ENCODE measurements at places on chromosomes 3 and 15.

GRCh38 chr15:69088300-69088965 is 72.0 kb upstream of the GLCE start:
- DNase-seq, result no peak

DNA sequence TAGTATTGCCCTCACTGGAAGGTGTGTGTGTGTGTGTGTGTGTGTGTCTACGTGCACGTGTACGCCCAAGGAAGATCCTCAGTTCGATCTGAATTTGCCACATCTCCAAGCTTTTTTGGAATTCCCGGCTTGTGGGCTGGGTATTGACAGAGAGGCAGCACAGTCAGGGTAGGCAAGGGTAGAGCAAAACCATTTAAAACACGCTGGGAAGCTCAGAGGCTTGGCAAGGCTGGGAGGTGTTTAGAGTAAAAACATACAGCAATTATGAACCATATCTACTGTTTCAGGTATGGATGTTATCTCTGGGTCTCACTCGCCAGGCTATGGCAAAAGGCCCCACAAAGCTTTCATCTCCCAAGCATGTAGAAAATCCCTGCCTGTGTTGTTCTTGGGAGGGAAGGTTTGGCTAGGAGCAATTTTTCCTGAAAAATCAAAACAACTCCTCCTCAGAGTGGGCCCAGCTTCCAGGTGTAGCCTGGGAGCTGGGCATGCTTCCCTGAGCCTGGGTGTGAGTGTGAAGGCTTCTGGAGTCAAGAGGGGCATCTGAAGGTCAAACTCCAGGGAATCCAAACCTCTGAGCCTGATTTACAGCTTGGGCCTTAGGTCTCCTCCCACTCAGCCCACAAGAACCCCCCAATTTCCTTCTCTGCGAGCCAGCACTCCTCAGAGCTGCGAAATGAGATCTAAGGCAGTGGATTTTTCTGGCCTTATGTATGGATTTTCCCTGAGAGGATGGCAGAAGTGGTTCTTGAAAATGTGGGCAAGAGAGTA is 244.8 kb upstream of the TPRG1 start:
- no peak for DNase-seq

- no peak for DNase-seq
These were observed 883.8 kb downstream of the NSUN3 start for GRCh38 chr3:94946683-94947082.

GRCh38 chr15:97672586-97672985 is 287.9 kb upstream of the ARRDC4 start:
- DNase-seq, result no peak

DNA sequence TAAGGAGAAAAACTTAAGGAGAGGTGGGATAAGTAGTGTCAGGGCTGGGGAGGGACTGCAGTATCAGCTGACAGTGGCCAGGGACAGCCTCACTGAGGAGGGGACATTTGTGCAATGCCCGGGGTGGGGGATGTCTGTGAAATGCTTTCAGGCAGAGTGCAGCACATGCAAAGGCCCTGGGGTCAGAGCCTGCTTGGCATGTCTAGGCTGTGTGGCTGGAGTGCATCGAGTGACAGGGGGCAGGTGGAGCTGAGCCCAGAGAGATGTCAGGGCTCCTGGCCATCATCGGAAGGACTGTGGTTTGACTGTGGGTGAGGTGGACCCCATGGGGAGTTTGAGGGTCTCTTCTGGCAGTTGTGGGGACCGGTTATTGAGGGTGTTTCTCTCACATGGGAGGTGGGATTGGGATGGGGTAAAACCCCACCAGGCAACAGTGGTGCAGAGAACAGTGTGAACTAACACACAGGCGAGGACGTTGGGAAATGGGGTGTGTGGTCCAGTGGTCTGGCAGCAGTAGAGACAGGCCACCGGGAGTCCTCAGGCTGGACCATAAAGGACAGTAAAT is 61.2 kb downstream of the FBLN2 start:
- DNase-seq, result no peak

DNA sequence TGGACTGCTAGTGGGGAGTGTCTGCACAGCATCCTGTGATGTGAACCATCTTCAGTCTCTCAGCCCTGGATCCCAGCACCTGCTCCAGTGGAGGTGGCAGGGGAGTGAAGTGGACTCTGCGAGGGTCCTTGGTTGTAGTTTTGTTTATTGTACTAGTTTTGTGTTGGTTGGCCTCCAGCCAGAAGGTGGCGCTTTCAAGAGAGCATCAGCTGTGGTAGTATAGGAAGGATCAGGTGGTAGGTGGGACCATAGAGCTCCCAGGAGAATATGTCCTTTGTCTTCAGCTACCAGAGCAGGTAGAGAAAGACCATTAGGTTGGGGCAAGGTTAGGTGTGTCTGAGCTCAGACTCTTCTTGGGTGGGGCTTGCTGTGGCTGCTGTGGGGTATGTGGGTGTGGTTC is 20.9 kb downstream of the NEK11 start:
- DNase-seq, result no peak

DNA sequence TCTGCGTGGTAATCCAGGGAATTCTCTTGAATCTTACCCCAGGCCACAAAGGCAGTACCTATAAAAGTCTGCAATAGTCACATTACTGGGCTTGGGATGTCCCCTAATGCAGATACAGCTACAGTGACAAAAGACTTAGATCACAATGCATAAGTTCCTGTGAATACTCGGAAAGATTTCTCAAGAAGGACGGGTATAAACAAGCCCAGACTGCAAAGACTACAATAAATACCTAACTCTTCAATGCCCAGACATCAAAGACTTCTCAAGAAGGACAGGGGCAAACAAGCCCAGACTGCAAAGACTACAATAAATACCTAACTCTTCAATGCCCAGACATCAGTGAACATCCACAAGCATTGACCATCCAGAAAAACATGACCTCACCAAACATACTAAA is 50.9 kb downstream of the NUDT16 start:
- peak; percentile 61 for DNase-seq

GRCh38 chr15:27770086-27770607 is 329.0 kb downstream of the OCA2 start:
- no peak for DNase-seq

GRCh38 chr3:138186221-138186620 is 880 bp upstream of the ARMC8 start:
- DNase-seq, result no peak

GRCh38 chr3:151787626-151788025 is 26.3 kb upstream of the AADAC start:
- no peak for DNase-seq

DNA sequence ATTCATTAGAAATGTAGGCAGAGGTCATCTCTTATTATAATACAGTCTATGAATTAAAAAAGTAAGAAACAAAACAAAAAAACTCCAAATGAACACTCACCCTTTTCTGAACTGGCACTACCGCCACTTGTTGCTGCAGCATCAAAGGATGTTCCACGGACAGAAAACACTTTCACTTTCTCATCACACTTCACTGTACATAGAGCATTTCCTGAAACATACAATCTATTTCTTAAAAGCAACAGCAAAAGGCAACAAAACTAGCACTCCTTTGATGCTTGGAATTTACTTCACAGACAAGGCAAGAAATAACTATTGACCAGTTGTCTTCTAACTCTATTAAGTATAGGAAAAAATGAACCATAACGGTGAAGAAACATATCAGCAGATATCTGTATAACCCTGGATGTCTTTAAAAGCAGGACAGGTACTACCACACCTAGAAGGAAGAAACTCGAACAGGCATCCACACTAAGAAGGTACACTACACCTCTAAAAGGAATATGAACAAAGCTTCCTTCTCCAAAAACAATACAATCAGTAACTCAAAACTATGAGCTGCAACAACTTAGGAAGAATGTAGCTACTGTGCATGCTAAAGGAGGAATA is 24.9 kb downstream of the ETFA start:
- DNase-seq, result no peak

- DNase-seq, result no peak
These were observed 24.5 kb downstream of the MEGF11 start for GRCh38 chr15:66228807-66229735.

GRCh38 chr3:149765762-149766334 is 13.6 kb upstream of the COMMD2 start:
- no peak for DNase-seq

DNA sequence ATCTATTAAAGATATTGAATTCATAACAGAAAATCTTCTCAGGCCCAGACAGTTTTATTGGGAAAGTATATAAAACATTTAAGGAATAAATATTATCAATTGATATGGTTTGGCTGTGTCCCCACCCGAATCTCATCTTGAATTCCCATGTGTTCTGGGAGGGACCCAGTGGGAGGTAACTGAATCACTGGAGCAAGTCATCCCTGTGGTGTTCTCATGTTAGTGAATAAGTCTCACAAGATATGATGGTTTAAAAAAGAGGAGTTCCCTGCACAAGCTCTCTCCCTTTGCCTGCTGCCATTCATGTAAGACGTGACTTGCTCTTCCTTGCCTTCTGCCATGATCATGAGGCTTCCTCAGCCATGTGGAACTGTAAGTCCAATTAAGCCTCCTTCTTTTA is 160.5 kb downstream of the ANO10 start:
- DNase-seq, result no peak

- no peak for DNase-seq
These were observed 222.2 kb downstream of the WNT5A start for GRCh38 chr3:55264919-55265318.

- DNase-seq, result no peak
These were observed 21.2 kb downstream of the ITPR1 start for GRCh38 chr3:4514321-4514720.

DNA sequence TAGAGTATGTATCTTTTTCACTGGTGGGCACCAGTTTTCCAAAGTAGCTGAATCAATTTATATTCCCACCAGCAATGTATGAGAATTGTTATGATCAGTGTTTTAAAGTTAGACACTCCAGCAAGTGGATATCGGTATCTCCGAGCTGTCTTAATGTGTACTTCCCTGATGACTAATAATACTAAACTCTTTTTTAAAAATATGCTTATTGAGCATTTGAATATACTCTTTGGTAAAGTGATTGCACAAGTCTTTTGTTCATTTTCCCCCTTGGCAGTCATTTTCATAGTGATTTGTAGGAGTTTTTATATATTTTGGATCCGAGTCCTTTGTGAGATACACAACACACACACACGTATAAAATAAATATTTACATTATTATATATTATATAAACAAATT is 12.5 kb upstream of the FEM1B start:
- DNase-seq, result no peak

DNA sequence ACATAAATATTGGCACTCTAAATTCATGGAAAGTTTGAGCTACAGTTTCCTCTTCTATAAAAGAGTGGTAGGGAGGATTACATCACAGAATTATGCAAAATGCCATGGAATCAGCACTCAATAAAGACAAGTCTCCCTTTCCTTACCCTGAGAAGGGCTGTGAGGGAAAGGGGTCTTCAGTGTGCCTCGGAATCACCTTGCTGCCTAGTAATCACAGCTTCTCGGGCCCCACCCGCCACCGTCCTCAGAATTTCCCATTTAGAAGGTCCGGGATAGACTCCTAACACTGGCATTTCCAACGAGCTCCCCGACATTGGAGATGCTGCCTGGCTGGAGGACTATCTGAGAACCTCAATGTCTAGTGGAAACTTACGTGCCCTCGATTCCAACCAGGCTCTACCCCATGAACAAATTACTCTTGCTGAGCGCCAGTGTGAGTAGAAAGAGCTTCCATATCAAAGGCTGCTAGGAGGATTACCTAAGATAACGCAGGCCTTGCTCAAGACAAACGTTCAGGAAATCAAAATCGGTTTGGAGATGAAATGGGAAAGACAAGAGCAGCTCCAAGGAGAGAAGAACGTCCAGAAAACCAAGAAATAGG is 92.1 kb upstream of the CHD2 start:
- no peak for DNase-seq

- DNase-seq, result no peak
These were observed 222.1 kb upstream of the SOX14 start for GRCh38 chr3:137542049-137542448.

DNA sequence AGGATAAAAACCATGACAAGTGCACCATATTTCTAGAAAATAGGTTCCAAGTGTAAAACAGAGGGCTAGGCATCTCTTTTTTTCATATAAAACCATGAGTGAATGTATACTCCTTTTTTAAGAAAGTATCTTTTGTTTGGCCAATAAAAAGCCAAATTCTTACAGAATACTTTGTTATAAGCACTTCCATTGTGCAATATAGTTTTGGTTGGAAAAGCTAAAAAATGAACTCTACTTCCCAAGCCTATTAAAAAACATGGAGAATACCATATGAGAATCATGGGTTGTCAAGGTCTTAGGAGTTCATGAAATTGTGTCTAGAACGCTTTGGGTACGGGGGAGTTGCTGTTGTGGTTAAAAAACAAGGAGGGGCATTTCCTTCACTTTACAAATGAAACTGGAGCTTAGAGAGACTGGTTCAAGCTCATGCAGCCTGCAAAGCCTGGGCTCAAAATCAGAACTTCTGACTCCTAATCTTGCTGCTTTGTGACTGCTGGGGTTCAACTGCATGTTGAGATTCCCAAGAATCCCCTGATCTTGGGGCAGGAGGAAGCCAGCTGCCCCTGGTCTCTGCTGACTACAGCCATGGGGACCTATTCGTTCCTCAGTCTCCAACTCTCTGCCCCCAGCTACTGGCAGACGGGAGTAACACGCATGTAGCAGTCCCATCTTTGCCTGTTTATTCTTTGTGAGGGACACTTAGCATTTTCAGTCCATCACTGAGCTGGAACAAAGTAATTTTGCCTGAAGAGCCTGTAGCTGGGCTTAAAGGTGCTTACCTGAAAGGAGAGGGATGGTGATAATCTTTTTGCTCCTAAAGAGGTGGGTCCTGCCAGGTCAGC is 229.1 kb downstream of the CHST2 start:
- no peak for DNase-seq

DNA sequence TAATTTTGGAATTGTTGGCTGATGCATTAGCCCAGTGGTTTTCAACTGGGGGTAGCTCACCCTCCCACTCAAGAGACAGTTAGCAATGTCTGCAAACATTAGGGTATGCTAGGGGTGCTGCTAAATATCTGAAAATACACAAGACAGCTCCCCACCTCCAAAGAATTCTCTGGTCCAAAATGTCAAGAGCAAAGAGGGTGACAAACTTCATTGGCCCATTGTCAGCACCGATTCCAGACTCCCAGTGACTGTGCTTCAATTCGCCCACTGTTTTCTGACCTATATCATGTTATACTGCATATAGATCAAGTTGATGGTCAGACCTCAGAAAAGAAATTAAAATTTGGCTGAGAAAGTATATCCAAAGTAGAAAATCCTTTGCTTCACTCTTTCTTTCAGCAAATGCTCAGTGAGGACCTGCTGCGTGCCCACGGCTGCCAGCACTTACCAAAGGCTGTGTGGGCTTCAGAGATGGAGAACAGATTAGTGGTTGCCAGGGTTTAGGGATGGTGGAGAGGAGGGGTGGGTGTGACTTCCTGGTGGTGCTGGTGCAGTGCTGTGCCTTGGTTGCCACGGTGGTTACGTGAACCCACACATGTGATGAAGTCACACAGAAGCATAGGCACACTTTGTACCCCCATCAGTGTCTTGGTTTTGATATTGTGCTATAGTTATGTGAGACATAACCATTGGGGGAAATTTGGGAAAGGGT is 204.0 kb downstream of the PLCL2 start:
- DNase-seq, result no peak

DNA sequence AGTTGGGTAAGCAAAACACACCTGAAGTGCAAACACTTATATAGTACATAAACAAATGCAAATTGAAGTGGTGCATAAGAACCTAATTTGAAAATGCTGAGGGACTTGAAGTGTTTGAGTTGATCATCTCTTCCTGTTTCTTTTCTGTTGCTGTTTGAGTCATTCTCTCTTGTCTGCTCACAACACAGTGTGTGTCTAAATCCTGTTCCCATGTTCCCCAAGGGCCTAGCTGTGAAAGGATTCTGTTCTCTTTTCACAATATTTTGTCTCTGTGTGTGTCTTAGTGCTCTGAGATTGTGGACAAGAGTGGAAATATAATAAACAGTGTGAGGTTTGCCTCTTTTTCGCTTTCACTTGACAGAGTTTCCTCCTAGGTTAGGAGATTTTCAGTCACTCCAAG is 6.1 kb downstream of the CD96 start:
- DNase-seq, result no peak

Data from foreskin keratinocyte (primary cell).